ENCODE measurements at places on chromosomes 3 and 15.

- DNase-seq = no peak
Observed at GRCh38 chr3:25576831-25577454, 87.8 kb downstream of the TOP2B start.

DNA sequence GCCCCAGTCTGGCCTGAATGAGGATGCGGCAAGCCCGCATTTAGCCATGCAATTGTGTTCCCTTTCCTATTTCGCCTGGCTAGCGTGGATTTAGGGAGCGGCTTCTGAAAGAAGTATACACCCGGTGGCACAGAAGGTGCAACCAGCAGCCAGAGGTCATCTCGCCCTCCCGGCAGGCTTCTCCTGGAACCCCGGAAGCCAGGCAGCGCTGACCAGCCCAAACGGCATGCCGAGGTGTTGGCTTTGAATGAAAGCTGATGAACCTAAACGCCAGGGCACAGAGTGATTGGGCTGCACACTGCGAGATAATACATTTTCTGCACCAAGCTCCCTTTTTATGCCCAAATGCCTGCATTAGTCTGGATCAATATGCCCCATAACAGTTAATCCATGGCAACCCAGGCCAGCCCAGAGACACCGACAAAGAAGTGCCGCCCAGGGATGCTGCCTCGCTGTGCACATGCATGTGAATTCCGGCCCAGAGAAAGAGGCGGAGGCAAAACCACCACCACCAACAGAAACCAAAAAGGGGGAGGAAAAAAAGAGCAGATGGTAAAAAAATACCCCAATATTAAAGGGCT, 1.4 kb downstream of the SRGAP3 start:
- no peak for DNase-seq

GRCh38 chr3:18444595-18445400, 19.7 kb upstream of the SATB1 start:
- DNase-seq = peak; percentile 72

- no peak for DNase-seq
Observed at GRCh38 chr3:99579246-99579645, 59.1 kb upstream of the COL8A1 start.

GRCh38 chr3:116179091-116179490, 266.2 kb downstream of the LSAMP start:
- DNase-seq = no peak

DNA sequence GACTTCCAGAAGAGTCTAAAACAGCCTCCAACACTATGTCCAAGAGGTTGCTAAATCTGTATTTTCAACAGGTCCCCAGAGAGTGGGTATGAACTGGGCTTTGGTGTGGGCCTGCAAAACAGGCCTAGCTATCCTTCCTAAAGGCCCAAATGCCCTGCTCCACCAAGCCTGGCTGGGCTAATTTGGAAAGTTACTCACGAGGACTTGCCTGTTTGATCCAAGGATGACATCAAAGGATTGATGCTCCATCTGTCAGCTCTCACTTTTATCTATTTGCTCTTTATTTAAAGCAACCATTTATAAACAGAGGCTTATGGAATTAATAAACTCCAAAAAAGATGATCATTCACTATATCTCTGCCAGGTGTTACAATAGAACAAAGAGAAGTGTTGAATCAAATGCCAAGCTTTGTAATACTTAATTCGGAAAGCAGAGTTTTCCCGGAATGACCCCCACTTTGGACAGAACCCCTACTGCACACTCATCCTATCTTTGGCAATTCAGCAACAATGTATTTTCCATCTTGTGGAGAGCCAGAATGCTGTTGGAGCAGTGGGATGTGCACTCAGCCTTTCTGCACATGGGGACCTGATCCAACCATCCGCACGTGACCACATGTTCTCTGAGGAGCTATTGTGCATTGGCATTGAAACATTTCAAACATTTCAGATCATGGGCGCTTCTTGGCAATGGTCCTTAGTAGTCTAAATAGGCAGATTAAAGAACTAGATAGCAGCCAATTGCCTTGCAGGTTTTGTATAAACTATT, 163.3 kb upstream of the THBS1 start:
- no peak for DNase-seq

DNA sequence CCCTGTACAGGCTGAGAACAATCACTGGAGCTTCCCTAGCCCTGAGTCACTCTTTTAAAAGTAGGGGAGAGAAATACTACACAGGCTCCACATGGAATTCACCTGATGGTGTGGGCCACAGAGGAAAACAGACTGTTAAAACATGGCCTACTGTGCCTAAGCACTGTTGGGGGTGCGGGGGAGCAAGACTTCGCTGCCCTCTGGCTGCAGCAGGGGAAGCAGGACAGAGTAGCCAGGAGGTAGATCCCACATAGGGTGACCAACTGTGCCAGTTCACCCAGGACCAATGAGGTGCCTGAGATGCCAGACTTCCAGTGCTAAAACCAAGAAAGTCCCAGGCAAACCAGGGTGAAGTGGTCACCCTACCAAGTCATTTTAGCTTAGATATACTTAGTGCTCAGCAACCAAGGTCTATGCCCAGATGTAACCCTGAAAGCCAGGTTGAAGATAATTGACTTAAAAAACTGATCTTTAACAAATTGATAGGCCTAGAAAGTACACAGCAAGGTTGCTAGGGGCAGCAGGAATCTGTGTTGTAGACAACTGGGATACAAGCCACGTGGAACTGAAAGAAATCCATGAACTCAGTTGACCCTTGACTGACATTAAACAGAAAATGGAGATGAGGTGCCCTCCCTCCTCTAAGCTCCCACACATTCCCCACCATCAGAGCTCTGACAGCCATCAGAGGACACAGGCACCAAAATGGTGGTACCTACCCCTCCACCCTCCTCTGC, 344.2 kb upstream of the PPP2R3A start:
- no peak for DNase-seq

DNA sequence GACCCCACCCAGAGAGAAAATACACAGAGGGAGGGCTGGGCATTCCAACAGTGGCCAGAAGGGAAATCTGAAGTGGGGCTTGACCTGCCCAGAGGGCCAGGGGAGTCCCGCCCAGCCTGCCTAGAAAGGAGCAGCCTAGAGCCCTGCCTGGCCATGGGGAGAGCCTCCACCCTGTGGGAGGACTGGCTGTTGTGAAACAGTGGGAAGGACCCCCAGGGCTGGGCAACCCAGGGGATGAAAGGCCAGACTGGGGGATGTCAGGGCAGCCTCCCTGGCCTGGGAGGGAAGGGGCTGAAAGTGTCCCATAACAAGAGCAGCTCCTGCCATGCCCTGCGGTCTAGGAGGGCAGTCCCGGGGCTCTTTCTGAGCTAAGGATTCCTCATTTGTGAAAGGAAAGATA, 69.0 kb downstream of the SLC12A8 start:
- DNase-seq = no peak

DNA sequence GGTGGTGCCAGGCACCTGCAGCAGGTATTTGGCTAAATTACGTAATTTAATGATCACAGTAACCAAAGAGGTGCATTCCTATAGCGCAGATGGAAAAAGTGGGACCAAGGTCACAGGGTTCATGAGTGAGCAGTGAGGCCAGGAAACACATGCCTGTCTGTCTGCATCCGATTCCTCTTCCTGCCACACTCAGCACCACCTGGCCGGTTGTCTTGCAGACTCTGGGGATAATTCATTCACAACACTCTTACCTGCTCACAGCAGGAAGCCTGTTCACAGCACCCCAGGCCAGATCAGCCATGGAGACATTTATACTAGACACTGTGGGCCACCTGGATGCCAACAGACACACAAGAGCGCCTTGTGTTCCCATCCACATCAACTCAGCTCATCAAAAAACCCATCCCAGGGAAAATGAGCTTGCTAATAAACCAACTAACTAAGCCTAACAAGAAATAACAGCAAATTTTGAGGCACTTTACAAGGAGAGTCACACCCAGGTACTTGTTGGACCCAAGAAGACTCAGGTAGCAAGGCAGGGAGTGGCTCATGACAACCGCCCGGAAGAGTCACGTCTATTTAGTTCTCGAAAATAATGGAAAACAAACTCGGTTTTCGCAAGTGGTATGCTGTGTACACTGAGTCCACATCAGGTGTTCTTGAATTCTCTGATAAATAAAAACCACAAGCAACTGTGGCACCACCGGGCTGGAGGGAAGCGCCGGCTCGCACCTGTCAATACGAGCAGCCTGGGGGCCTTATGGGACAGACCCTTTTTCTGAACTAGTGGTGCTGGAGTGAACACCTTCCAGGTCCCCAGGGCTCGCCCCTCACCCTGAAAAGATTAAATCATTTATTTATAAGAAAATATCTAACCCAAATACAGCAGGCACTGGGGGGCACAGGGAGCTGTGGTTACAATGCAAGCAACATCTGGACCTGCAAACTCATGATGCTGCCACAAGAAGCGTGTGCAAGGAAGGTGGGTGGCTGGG, 40.5 kb downstream of the FAM174B start:
- DNase-seq = no peak

DNA sequence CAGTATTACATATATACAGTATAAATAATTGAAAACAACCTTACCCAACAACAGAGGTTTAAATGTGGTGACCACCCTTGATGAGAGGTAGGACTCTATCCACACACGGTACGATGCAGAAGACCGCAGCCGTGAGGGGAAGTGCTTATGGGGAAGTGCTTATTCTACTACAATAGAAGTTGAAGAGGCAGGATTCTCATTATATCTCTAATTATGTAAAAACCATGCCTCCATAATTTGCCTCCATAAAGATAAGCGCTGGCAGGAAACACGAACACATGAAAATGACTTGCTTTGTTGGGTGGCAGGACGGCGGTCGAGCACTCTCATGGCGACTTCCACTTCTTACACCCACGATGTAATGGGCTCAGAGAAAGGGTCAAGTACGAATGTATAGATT, 7.2 kb upstream of the MUC13 start:
- no peak for DNase-seq

- no peak for DNase-seq
Observed at GRCh38 chr3:31776016-31776415, 205.0 kb downstream of the OSBPL10 start.

- no peak for DNase-seq
Observed at GRCh38 chr15:65413760-65414144, 9.0 kb downstream of the IGDCC4 start.

- DNase-seq = no peak
Observed at GRCh38 chr3:159233734-159234133, 431.9 kb downstream of the MFSD1 start.

- no peak for DNase-seq
Observed at GRCh38 chr3:7700977-7701376, 800.6 kb upstream of the LMCD1 start.

Measured in effector memory CD8-positive, alpha-beta T cell (primary cell).